ENCODE measurements at places on chromosomes 7 and 10.

- DNase-seq: peak; percentile 77
Observed at GRCh38 chr10:103145860-103146466, 47.1 kb downstream of the NT5C2 start.

DNA sequence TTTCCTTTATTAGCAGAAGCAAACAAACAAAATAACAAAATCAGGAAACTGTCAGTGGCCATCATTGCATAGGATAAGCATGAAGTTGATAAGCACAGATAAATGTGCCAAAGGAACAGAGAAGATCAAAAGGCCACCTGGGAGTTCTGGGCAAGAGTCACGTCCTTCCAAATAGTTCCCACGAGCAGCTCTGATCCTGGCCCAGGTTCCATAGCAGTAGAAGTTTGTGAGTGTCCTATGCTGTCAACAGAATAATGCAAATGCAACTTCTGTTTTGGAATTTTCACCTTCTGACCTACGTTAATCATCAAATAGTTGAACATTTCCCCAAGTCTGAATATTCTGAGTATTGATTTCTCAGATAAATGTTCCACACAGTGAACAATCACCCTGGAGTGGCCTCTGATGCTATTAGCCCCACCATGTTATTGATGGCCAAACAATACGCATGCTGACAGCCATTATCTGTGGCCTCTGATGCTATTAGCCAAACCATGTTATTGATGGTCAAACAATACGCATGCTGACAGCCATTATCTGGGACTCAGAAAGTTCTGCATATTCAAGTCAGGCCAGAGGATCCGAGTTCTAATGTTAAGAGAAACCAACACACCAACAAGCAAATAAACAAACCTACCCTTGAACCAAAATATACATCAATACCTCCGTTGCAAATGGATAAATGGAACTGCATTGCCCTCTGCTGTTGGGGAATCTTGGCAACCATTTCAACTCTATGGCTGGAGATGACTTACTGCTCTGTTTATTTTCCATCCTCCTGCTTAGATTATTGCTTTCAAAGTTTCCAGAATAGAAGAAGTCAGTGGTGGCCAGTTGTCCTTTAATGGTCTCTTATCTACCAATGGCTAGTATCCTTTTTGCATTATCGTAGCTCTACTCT, 63.3 kb downstream of the MRC1 start:
- peak; percentile 9 for DNase-seq

DNA sequence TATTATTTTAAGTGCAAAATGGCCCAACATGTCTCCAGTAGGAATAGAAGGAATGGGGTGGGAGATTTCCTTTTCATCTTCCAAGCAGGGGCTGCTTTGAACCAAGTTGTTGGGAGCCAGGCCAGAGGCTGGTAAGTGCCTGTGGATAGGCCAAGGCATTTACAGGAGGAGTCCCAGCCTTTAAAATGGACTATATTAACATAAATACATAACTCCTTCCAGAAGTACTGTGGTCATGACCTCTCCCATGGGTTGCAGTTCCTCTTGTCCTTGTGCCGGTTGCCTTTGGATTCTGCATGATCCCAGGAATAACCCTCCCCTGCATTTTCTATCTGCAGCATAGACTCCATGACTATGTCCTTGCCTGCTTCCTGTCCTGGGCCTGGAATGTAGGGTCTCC, 95.8 kb downstream of the SEC23IP start:
- no peak for DNase-seq

- DNase-seq: no peak
Observed at GRCh38 chr7:77320137-77320536, 96.0 kb downstream of the GSAP start.

GRCh38 chr7:51980812-51981211, 664.2 kb upstream of the COBL start:
- DNase-seq: no peak

- no peak for DNase-seq
Observed at GRCh38 chr10:30683496-30683895, 53.9 kb upstream of the LYZL2 start.

GRCh38 chr10:82757901-82758300, 882.9 kb downstream of the NRG3 start:
- DNase-seq: no peak

DNA sequence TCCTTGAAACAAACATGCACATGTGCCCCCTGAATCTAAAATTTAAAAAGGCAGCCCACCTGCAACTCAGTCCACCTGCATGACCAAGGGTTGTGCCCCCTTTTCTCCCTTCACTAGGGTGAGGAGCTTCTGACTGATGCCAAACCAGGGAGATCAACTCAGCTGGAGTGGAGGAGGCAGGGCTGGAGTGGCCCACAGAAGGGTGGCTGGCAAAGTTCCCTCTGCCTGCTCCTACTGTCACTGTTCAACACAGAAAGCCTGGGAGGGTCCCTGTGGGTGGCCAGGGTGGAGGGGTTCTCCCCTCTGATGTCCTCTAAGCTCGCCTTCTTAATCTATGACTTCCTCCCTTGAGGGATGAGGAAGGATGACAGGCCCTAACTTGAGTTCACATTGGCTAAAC, 55.7 kb upstream of the ANTXRL start:
- no peak for DNase-seq

- no peak for DNase-seq
Observed at GRCh38 chr7:42735081-42735480, 176.8 kb downstream of the C7orf25 start.

GRCh38 chr10:123157210-123157609, 3.0 kb downstream of the BUB3 start:
- peak; percentile 32 for DNase-seq

DNA sequence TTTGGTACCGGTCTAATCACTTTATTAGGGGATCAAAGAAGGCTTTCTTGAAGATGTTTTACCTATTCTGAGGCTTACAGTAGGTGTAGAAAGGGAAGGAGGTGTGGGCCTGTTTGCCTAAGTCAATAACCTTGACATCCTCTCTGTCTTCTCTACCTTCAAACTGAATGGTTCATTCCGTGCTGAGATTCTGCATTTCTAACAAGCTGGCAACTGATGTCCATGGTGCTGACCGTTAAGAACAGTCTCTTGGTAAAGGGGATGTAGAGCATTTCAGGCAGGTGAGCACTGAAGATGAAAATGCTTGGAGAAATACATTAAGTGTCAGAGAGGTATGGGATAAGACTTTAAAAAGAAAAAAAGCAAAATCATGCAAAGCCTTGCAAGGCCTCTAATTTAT, 51.5 kb upstream of the DGKB start:
- no peak for DNase-seq

DNA sequence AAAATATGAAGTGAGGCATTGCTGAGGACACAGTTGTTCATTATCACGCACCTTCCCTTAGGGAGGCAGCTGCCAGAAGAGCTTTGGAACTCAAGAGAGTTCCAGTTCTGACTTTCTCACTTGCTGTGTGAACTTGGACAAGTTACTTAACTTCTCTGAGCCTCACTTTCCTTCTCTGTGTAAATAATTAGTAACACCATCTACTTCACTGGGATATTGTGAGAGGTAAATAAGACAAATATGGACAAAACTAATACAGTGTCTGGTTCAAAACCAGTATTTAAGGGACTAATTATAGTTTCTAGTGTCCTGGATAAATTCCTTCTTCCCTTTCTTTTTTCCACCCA, 6.3 kb upstream of the SLC13A4 start:
- no peak for DNase-seq

DNA sequence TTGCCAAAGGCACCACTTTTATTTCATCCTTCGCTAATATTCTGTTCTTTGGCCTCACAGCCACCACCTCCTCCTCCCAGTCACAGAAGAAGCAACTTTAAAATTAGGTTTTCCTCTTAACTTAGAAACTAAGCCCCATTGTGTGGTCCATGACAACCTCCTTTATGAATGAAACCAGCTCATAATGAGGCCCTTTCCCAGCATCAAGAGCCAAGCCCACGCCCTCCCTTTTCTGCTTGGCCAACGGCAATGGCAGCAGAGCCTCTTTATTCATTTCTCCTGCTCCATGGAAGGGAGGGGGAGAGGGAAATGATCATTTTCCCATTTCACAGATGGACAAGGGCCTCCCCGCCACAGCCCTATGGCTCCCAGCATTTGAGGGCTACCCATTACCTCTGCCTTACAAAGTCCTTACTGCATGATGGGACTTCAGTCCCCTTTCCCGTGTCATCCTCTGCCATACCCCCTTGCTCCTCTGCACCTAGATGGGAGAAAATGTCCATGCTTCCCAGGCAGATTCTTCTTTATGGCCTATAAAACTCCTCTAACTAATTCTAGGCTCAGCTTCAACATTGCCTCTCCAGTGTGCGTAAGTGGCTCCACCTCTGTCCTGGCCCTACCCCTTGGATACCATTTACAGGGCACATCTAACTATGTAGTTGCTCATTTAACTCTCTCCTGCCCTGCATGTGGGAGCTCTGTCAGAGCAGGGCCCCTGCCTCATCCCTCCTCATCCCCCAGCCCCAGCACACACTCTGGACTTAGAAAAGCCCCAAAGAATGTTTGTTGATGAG, 475.5 kb downstream of the RPS24 start:
- no peak for DNase-seq

DNA sequence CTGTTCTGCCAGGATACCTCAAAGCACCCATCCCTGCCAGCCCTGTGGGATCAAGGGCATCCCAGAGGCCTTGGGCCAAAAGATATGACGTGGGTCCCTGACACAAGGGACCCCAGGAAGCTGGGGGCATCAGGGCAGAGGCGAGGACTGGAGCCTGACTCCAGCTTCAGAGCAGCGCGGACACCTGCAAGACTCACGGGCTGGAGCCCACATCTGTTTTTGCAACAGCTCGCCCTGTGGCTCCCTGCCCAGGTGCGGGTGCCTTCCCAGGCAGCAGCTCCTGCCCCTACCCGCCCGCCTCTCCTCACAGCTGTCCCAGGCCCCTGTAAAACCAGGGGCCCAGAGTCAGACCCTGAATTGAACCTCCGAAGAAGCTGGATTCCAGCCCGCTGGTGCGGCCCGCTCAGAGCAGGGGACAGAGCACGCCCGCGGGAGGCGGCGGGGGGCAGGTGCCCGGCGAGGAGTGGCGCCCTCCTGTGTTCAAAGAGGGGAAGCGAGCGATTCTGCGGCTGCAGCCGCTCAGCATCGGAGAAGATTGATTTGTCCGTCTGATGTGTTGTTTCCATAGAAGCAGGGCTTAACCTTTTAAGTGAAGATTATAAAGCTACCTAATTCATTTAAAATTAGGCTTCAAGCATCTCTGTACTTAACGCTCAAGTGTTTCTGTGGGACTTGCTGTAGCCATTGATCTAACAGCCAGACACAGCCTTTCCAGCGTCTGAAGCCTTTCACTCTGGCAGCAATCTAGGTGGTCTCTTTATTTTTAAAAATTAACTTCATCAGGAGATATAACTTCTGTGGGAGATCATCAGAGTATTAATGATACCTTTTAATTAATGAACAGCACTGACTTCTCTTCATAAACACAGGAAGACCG, 88.4 kb downstream of the BEND7 start:
- peak; percentile 79 for DNase-seq

DNA sequence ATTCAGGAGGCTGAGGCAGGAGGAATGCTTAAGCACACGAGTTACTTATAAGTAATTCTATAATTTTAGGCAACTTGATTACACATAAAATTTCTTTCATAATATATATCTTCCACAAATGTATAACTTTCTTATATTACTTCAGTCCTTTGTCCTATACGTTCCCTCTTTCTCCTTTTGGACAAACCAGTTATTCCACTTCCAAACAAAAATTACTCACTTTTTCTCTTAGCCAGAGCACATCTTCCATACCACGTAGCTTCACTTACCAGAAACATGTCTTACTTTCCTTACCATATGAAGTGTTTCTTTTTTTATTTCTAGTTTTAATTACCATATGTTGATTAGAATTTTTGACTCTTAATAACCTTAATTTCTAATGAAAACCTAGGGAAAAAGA, 64.6 kb downstream of the ARL5B start:
- no peak for DNase-seq

- no peak for DNase-seq
Observed at GRCh38 chr10:31630861-31631567, 297.6 kb downstream of the ARHGAP12 start.

GRCh38 chr10:125025341-125025740, 83.4 kb downstream of the ZRANB1 start:
- no peak for DNase-seq

GRCh38 chr7:98369726-98370125, 31.2 kb downstream of the BAIAP2L1 start:
- DNase-seq: no peak

DNA sequence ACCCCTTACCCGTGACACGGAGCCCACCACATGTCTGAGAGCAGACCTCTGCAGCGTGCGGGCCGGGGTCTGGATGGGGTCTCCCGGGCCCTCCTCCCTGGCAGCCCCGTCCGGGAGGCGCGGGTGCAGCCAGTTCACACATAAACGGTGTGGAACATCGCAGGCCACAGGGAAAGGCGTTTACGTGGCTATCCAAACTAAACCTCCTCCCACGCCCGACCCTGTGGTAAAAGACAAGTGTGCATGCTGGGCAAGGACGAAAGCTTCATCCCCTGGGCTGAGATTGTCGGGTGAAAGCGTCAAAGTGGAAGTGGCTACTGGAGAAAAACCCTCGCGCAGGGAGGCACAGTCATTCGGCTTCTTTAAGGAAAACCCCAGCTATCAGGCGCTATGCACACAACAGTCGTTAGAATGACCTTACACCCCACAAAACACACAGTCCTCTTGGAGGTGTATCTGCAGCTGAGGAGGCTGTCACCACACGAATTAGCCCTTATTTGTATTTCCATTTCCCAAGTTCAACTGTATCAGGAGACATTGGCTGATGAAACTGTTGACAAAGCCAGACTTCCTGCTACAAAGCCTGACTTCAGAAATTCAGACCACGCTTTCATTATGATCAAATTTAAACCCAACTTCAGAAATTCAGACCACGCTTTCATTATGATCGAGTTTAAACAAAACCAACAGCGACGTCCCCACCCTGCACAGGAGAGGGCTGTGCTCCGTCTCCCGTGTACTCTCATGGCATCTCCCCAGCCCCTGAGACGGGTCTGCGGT, 15.3 kb downstream of the GPER1 start:
- peak; percentile 46 for DNase-seq

GRCh38 chr7:9657257-9657656, 1223.8 kb downstream of the NXPH1 start:
- no peak for DNase-seq

DNA sequence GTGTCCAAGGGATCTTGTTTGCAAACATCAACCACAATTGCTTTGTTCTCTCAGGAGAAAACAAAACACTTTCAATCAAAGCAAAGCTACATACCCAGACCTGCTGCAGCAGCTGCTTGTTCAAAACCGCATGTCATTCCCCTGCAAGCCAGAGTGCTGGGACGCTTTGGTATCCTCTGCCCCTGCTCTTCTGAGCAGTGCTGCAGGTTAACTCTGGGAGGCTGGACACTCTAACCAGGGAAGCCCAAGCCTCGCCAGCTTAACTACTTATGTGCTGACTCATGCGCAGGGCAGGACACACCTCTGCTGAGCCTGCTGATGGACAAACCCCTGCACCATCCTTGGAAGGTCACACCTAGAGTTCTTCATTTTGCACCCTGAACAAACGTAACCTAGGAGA, 28.2 kb upstream of the ASAH2 start:
- DNase-seq: peak; percentile 40

GRCh38 chr10:128059266-128059981, 66.8 kb downstream of the MKI67 start:
- DNase-seq: no peak

- no peak for DNase-seq
Observed at GRCh38 chr10:101538446-101538845, 49.6 kb downstream of the POLL start.

- no peak for DNase-seq
Observed at GRCh38 chr10:115654961-115655360, 561.8 kb downstream of the ATRNL1 start.
